ENCODE measurements at places on chromosomes 12 and 14.

DNA sequence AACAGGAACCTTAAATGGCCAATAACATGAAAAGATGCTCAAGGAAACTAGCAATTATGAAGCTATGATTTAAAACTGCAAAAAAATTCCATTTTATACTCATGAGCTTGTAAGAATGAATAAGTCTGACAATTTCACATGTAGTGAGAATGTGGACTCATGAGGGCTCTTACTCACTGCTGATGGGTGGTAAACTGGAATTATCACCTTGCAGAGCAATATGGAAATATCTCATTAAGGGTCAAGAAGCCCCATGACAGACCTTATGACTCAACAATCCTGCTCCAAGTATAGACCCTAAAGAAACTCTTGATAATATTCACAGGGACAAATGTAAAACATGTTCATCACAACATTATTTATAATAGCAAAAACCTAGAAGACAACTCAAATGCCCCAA, 23.5 kb upstream of the SMAGP start:
- no peak for DNase-seq

GRCh38 chr12:66693901-66694513, 15.1 kb upstream of the GRIP1 start:
- DNase-seq = peak; percentile 73

GRCh38 chr14:54322246-54322645, 74.6 kb upstream of the CDKN3 start:
- DNase-seq = peak; percentile 31

DNA sequence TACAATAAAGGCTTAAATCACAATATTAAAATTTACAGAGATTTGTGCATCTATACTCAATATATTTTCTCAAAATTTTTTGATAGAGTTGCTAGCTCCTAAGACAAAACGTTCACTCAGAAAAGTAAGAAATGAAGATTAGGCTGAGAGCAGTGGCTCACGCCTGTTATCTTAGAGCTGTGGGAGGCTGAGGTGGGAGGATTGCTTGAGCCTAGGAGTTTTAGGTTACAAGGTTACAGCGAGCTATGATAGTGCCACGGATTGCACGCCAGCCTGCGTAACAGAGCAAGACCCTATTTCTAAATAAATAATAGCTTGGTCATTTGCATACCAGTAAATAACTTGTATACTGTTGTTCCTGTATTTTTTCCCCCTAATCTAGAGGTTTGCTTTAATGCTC, 35.0 kb upstream of the CFL2 start:
- no peak for DNase-seq

GRCh38 chr12:26197832-26198231, 2.5 kb downstream of the SSPN start:
- no peak for DNase-seq

DNA sequence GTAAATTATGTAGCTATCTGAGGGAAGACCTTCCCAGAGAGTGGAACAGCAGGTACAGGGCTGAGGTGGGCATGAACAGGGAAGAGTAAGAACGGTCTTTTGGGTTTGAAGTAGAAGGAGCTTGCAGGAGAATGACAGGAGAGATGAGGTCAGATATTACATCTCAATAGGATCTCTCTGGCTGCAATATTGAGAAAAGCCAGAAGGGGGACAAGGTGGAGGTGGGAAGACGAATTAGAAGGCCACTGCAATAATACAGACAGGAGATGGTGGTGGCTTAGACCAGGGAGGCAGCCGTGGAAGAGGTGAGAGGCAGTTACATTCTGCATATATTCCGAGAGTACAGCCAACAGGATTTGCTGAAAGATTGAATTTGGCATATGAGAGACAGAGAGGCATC, 310.2 kb downstream of the APAF1 start:
- DNase-seq = peak; percentile 36

GRCh38 chr14:102462391-102462790, 47.2 kb downstream of the ANKRD9 start:
- no peak for DNase-seq

DNA sequence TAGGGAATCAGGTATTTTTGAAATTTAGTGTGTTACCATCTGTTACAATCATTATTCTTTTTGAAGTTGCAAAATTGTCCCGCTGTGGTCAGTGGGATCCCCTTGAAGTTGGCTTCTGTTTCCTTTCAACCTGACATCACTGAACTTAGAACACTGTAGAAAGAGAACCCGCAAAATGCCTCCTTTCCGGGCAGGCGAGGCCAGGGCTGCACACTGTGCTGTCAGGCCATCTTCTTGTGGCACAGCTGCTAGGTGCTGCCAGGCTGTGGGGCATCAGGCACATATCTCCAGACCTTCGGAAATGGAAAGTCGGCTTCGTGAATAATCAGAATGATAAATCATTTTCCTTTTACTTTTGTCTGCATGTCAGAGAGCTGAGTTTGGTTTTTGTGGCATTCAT, 103.5 kb downstream of the GLT1D1 start:
- no peak for DNase-seq

- no peak for DNase-seq
These were observed 375.9 kb downstream of the GALC start for GRCh38 chr14:87617079-87617478.

- no peak for DNase-seq
These were observed 166.3 kb upstream of the TRHDE start for GRCh38 chr12:72105849-72106248.

DNA sequence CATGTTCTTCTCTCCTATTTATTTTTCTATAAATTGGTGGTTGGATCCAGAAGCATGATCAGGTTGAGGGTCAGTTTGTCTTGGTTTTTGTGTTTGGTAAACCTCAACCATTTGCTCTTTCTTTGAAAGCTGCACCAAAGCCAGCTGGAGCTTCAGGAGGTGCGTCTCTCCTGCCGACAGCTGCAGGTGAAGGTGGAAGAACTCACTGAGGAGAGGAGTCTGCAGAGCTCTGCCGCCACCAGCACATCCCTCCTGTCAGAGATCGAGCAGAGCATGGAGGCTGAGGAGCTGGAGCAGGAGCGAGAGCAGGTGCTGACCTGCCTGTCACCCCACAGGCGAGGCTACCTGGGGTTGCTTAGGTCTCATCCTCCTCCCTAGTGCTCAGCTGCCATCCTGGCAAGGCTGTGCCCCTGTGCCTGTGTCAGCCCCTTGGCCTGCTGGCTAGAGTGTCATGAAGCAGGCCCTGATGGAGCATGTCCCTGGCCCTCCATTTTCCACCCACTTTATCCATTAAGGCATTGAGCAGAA, 45.0 kb downstream of the RAB35 start:
- DNase-seq = no peak

DNA sequence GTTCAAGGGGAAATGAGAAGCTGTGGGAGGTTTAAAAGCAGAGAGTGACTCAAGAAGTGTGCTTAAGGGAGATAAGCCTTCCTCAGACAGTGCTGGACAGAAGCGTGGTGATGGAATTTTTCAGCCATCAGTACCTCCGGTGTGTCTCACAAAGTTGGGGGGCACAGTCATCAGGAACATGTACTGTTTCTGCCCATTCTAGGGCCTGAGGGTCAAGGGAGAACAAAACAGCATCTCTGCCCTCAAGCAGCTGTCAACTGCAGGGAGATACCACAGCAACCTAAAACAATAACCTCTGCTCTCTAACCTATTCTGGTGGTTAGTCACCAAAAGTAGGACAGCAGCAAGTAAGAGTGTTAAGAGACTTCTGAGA, 2.0 kb upstream of the STON2 start:
- DNase-seq = peak; percentile 47

GRCh38 chr14:99032759-99033158, 239.2 kb downstream of the BCL11B start:
- DNase-seq = no peak

DNA sequence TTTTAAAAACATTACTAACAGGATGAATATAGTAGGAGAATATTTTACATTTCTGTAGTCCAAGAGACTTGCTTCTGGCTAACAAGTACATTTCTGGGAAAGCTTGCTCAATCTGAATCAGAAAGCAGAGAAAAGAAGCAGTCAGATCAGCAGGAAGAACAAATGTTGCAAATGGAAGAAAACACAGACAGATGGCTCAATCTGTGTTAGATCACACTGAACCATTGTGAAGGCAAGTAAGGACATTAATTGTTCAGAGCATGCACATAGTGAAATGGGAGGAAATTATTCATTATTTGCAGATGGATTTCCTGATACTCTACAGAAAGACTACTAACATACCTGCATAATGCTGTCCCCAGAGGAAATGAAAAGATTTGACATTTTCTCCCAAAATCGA, 65.2 kb upstream of the CNOT2 start:
- DNase-seq = no peak

DNA sequence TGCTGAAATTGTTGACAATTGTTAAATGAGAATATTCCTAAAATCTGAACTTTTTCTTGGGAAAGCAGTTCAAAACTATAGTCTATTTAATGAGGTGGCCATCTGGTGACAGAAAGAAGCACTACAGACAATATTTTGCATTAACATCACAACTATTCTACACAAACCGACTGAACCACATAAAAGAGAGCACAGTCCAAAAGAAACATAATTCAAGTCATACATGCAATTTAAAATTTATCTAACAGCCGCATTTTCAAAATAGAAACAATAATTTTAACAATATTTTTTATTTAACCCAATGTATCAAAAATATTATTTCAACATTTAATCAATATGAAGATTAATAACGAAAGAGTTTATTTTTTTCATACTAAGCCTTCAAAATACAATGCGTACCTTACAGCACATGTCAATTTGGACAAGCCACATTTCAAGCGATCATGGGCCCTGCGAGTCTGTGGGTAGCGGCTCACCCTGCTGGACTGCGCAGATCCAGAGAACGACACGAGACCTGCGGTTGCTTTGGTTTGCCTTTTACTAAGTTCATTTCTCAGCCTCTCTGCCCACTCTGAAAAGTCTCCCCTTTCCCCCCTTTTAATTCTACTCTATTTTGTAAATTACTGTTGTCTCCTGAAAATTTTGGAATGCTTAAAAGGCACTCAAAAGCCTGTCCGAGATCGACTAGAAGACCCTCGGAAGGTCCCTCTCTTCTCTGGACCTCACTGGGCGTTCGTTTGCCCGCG, 947 bp upstream of the LRRC9 start:
- DNase-seq = peak; percentile 32

GRCh38 chr12:29309320-29309902, 71.6 kb downstream of the ERGIC2 start:
- peak; percentile 16 for DNase-seq

- DNase-seq = no peak
These were observed 16.5 kb downstream of the TMEM30B start for GRCh38 chr14:61264651-61265050.

- no peak for DNase-seq
These were observed 140.5 kb downstream of the SMOC1 start for GRCh38 chr14:70019695-70020094.

DNA sequence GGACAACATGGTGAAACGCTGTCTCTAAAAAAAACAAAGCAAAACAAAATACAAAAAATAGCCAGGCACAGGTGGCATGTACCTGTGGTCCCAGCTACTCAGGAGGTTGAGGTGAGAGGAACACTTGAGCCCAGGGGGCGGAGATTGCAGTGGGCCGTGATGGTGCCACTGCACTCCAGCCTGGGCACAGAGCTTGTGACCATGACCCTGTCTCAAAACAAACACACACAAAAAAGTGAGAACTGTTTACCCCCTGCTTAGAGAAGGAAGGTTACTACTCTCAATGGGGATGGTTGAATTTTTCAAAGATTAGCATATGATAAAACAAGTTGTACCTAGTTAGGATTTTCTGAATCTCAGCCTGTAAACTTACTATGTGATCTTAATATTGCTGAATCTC, 68.0 kb downstream of the ZFP36L1 start:
- no peak for DNase-seq

Data from kidney tubule cell (primary cell).